ENCODE measurements at places on chromosomes 1 and 21. TPM values are rescaled to one million over a fixed set of nuclear protein-coding genes. Genes with fewer than 3 reads are reported as not detected.

Gene SLC26A9
- not detected for total RNA-seq

GRCh38 chr1:209403921-209404320, 179.6 kb upstream of the CAMK1G start:
- no peak for DNase-seq

- DNase-seq = no peak
Observed at GRCh38 chr1:155809088-155809487, 47.9 kb downstream of the GON4L start.

- DNase-seq = no peak
Observed at GRCh38 chr21:46095083-46095719, 2.7 kb upstream of the COL6A2 start.
